A673 (cell line): ENCODE measurements at places on chromosomes 5 and 9. TPM values are rescaled to one million over a fixed set of nuclear protein-coding genes. Genes with fewer than 3 reads are reported as not detected.
A peak's percentile ranks its signal among the peaks of the same experiment; 100 is the strongest.

Gene ZFP37
- 5.4 TPM in 2 replicates for total RNA-seq

Gene PRUNE2
- not detected in 2 replicates for total RNA-seq

Gene FREM1
- total RNA-seq, result 4.2 and 5.1 TPM in 2 replicates

Gene CTXN3
- total RNA-seq, result not detected in 2 replicates

Gene LECT2
- total RNA-seq, result not detected in 2 replicates

Gene EMB
- total RNA-seq, result 18.9 and 21.8 TPM in 2 replicates

Gene FABP6
- total RNA-seq, result 0.52 and 0.83 TPM in 2 replicates

Gene ANKRD18B
- total RNA-seq, result not detected in 2 replicates

Gene NTNG2
- 1.5 and 3.0 TPM in 2 replicates for total RNA-seq

Gene LCN9
- total RNA-seq, result not detected in 2 replicates

- H3K27me3 ChIP-seq, result no peaks in the 10 kb centered on the region
- H3K4me1 ChIP-seq, result no peaks in the 10 kb centered on the region
- H3K4me3 ChIP-seq, result no peak overlapping the region
- H3K36me3 ChIP-seq, result no peaks in the 10 kb centered on the region
These were observed 101.7 kb upstream of the MYO10 start for GRCh38 chr5:17037751-17038150.

- H3K4me1 ChIP-seq, result peaks cover 35% of the 10 kb centered on the region
- no peak overlapping the region for H3K4me3 ChIP-seq
- H3K36me3 ChIP-seq, result no peaks in the 10 kb centered on the region
- no peaks in the 10 kb centered on the region for H3K27me3 ChIP-seq
These were observed 190.6 kb upstream of the MSX2 start for GRCh38 chr5:174533751-174534241.

DNA sequence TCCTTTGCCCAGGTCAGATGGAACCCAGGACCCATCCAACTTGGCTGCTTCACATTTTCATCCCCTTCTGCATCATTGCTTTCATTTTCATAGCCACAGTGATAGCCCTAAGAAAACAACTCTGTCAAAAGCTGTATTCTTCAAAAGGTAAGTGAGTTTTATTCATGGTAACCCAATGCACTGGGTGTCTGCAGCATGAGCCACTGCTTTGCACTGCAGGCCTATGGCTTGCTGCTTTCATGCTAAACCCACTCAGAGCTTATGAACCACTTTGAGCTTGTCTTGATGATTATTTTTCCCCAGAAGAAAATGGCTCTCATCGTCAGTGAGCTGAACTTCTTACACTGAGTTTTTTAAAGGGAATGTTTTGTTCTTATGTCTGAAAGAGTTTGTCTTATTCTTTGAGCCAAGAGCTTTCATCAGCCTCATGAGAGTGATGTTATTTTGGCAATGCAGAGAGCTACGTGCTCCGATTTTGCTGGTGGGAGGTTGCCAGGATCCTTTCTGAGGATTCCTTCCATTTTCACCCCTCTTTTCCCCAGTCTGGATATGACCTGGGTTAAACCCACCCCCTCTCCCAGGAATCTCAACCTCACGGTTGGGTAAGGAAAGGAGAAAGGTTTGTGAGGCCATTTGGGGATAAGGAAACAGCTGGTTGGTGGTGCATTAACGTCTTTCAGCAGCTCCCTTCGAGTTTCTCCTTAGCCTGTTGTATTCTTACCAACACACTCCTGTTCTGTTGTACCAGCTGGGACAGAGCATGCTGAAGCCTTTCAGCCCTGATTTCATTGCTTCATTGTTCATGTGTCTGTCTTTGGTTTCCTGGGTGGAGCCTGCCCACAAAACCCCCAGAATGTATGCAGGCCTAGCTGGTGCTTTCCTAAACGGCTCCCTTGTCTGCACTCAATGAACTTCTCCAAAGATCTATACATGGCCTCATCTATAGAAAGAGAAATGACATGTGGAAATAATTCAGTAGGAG lies 47.6 kb downstream of the PDCD1LG2 start:
- H3K27me3 ChIP-seq, result no peaks in the 10 kb centered on the region
- H3K4me1 ChIP-seq, result no peaks in the 10 kb centered on the region
- H3K36me3 ChIP-seq, result no peaks in the 10 kb centered on the region
- no peak overlapping the region for H3K4me3 ChIP-seq

- H3K4me3 ChIP-seq, result no peak overlapping the region
- no peak overlapping the region for H3K27ac ChIP-seq
- no peaks in the 10 kb centered on the region for H3K36me3 ChIP-seq
- no peaks in the 10 kb centered on the region for H3K4me1 ChIP-seq
These were observed 521.0 kb upstream of the CHD1 start for GRCh38 chr5:99449786-99450185.

DNA sequence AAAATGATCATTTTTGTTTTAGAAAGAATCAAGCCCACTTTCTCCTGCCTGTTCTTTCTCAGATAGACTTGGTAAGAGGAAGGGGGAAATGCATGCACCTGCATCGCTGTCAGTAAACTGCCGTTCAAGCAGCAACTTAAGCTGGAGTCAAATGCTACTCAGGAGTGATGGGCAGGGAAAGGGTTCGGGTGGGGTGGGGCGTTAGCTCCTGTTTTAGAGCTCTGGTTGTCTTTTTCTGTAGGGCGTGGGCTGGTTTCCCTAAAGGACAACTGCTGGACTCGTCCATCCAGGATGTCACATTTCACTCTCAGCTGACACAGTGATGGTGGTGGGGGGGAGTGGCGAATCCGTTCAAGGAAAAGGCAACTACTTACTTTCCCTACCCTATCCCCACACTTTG lies 75.0 kb downstream of the NDFIP1 start:
- DNase-seq, result no peak
- no peaks in the 10 kb centered on the region for H3K36me3 ChIP-seq
- no peak overlapping the region for H3K4me3 ChIP-seq
- no peaks in the 10 kb centered on the region for H3K27me3 ChIP-seq

GRCh38 chr5:52481851-52482250 lies 305.9 kb upstream of the ITGA1 start:
- H3K27ac ChIP-seq, result no peak overlapping the region
- H3K4me1 ChIP-seq, result no peaks in the 10 kb centered on the region
- H3K27me3 ChIP-seq, result no peaks in the 10 kb centered on the region
- H3K4me3 ChIP-seq, result no peak overlapping the region
- no peaks in the 10 kb centered on the region for H3K36me3 ChIP-seq

DNA sequence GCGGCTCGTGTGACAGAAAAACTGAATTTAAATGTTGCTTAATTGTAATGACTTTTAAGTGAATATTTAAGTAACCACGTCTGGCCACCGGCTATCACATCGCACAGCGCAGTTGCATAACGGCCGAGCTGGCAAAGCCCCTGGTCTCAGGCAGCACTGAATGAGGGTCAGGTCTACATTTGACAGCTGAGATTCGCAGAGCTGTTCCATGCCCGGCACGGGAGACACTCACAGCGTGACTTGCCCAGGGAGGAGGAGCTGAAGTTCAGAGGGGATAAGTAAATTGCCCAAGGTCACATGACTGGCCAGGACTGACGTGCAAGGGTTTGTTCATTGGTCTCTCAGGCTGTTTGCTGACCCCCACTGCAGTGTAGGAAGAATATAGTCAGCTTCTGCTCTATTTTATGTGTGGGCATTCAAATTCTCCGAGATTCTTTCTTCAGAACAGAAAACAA lies 17.4 kb upstream of the COL5A1 start:
- H3K27ac ChIP-seq, result no peak overlapping the region
- DNase-seq, result no peak
- H3K36me3 ChIP-seq, result no peaks in the 10 kb centered on the region
- H3K27me3 ChIP-seq, result no peaks in the 10 kb centered on the region
- H3K4me3 ChIP-seq, result no peak overlapping the region

DNA sequence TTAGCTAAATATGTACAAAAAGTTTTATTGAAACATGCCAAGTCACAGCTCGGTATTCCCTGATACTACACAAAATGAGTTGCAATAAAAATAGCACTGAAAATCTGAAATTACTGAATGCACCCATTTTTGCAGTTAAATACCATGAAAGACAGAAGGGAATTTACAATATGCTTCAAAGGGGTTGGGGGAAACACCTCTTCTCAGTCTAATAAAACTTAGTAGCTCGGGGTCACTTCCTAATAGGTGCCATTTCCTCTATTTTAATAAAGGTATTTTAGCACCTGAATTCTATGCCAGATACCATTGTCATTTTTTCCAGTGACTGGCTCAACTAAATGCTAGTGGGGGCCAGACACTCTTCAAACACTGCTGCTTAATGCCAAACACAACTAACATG lies 204.1 kb upstream of the MEF2C start:
- no peak overlapping the region for H3K27ac ChIP-seq
- no peaks in the 10 kb centered on the region for H3K4me1 ChIP-seq
- no peaks in the 10 kb centered on the region for H3K36me3 ChIP-seq
- no peaks in the 10 kb centered on the region for H3K27me3 ChIP-seq
- DNase-seq, result no peak

- no peak overlapping the region for H3K4me3 ChIP-seq
- H3K36me3 ChIP-seq, result no peaks in the 10 kb centered on the region
- DNase-seq, result no peak
These were observed 54.4 kb upstream of the RPL26L1 start for GRCh38 chr5:172904643-172905345.

DNA sequence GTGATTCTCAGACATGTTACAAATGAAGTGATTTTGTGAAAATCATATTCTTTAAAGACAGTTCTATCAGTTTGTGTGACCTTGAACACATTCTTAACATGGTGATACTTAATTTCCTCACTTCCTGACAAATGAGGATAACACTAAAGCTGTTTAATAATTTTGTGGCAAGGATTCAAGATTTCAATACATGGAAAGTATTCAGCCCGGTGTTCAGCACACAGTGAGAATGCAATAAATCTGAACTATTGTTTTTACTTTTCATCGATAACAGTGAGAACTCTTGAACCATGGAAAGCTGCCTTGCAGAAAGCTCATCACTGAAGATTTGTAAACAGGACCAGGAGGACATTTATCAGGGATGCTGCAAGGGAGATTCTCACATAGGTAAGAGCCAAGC lies 57.1 kb upstream of the C5orf46 start:
- no peak overlapping the region for H3K27ac ChIP-seq
- no peaks in the 10 kb centered on the region for H3K36me3 ChIP-seq
- peaks cover 10% of the 10 kb centered on the region for H3K27me3 ChIP-seq
- H3K4me3 ChIP-seq, result no peak overlapping the region

DNA sequence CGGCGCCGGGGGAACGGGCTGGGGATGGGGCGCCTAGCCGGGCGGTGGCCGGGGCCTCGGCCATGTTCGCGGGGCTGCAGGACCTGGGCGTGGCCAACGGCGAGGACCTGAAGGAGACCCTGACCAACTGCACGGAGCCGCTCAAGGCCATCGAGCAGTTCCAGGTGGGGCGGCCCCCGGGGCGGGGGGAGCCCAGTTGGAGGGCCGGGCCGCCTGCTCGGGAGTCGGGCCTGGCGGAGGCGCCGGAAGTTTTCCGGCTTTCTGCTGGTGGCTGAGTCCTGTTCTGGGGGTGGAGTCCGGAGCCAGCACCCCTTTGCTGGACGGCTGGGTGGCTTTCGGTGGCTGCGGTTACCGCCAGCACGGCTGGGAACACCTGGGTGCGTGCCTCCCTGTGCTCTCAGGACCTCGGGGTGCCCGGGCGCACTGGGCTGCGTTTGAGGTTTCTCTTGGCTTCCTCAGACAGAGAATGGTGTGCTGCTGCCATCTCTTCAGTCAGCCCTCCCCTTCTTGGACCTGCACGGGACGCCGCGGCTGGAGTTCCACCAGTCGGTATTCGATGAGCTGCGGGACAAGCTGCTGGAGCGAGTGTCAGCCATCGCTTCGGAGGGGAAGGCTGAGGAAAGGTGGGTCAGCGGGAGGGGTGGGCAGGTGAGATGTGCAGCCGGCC lies 454 bp downstream of the NELFB start:
- peaks cover 15% of the 10 kb centered on the region for H3K4me1 ChIP-seq
- DNase-seq, result no peak
- H3K27ac ChIP-seq, result peak overlapping the region; percentile 79
- H3K36me3 ChIP-seq, result peaks cover 16% of the 10 kb centered on the region
- H3K4me3 ChIP-seq, result peak overlapping the region; percentile 88

GRCh38 chr9:7844242-7844641 lies 44.7 kb upstream of the DMAC1 start:
- H3K4me3 ChIP-seq, result no peak overlapping the region
- no peaks in the 10 kb centered on the region for H3K36me3 ChIP-seq
- no peak overlapping the region for H3K27ac ChIP-seq
- no peaks in the 10 kb centered on the region for H3K27me3 ChIP-seq
- DNase-seq, result peak; percentile 29

GRCh38 chr9:92463984-92464383 lies 18.3 kb downstream of the ASPN start:
- no peak overlapping the region for H3K4me3 ChIP-seq
- H3K4me1 ChIP-seq, result no peaks in the 10 kb centered on the region
- H3K27ac ChIP-seq, result no peak overlapping the region
- DNase-seq, result no peak
